A549 treated with DMSO at 1 μM for 4 hours (cell line): ENCODE measurements at places on chromosomes 4 and X. TPM values are rescaled to one million over a fixed set of nuclear protein-coding genes. Genes with fewer than 3 reads are reported as not detected.

Gene P2RY10
- not detected in 5 replicates for total RNA-seq

Gene LRCH2
- 0.01 to 0.05 TPM in 2 of 5 replicates, not detected in the others for total RNA-seq

Gene PNPLA4
- total RNA-seq, result 11.3 to 14.0 TPM (median 11.8 TPM) in 5 replicates

Gene STAP1
- total RNA-seq, result not detected in 5 replicates

Gene FRMPD4
- 0.04 to 0.11 TPM (median 0.08 TPM) in 5 replicates for total RNA-seq

Gene AKAP14
- total RNA-seq, result not detected in 5 replicates

Gene MTMR8
- 0.45 to 0.92 TPM (median 0.50 TPM) in 5 replicates for total RNA-seq

Gene LIMCH1
- total RNA-seq, result 33.6 to 55.2 TPM (median 46.0 TPM) in 5 replicates

Gene MAP7D2
- 5.3 to 7.1 TPM (median 5.7 TPM) in 5 replicates for total RNA-seq

Gene FOXR2
- not detected in 5 replicates for total RNA-seq

Gene SOWAHB
- total RNA-seq, result not detected in 5 replicates

Gene RNF150
- total RNA-seq, result 0.26 to 0.57 TPM (median 0.30 TPM) in 5 replicates

Gene VEGFD
- total RNA-seq, result 0.42 to 0.88 TPM (median 0.53 TPM) in 5 replicates

Gene RTL9
- 0.03 to 0.13 TPM (median 0.07 TPM) in 5 replicates for total RNA-seq
